ENCODE measurements at places on chromosomes 11 and 22.

- DNase-seq = no peak
These were observed 88.9 kb upstream of the DDI1 start for GRCh38 chr11:103947546-103947919.

DNA sequence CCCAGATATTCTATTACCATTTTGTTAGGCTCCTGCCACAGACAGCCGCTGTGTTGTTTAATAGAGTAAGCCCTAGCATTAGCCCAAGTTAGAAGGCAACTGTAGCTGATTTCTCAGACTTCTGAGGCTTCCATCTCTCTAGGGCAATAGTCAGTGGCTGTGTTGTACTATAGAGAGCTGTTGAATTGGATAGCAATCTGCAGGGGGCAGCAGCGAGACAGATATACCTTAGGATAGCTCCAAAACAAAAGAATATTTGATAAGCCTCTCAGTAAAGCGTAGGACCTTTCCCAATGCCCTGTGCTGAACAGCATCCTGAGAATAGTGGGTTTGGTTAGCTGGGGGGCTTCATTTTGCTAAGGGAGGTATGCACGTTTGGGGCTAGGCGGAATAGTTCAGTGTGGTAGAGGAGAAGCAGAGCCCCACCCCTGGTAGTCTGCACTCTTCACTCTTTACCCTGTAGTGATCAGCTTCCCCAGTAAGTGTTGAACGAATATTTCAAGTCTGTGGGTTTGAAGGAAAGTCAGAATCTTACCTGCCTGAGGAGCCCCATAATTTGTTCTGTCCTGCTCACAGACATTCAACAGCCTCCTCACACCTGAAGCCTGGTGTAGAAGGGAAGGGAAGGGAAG, 515.1 kb downstream of the INSC start:
- peak; percentile 43 for DNase-seq

- DNase-seq = peak; percentile 18
These were observed 12.9 kb upstream of the FAT3 start for GRCh38 chr11:92211576-92212167.

DNA sequence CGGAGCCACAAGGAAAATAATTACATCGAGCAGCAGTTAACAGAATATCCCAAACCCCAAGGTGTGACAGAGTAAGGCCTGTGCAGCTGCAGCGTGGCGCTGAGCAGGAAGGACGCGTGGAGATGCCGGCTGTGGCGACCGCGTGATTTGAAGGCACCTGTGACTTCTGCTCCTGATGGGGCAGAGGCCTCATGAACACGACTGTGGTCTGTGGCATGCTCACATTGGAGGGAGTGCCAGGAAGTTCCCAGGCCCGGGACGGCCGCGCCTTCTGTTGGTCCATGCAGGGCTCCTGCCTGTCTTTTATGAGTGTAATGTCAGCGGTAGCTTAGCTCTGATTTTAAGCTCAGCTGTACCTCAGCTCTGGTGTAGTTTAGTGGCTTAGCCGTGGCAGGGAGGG, 50.4 kb downstream of the TPCN2 start:
- DNase-seq = no peak

DNA sequence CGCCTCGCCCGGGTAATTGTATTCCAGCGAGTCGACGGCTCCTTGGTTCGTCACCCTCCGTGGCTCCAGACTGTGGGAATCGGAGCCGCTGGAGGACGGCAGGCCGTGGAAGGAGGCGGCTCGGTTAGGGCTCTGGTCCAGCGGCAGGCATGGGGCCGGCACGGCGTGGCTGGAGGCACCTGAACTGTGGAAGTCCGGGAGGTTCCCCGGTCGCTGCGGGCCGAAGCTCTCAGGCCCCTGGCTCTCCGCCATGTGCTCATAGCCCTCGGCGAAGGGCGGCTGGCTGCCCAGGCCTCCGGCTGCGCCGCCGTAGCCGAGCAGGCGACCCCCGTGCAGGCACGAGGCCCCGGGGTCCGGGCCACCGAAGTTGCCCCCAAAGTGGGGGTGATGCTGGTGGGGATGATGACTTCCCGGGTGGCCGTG, 1.7 kb downstream of the MN1 start:
- no peak for DNase-seq

- no peak for DNase-seq
These were observed 39.8 kb upstream of the TLCD5 start for GRCh38 chr11:120285256-120285655.

- DNase-seq = no peak
These were observed 31.8 kb downstream of the MICAL2 start for GRCh38 chr11:12142176-12142575.

GRCh38 chr11:69241844-69242243, 52.1 kb upstream of the MYEOV start:
- DNase-seq = no peak

DNA sequence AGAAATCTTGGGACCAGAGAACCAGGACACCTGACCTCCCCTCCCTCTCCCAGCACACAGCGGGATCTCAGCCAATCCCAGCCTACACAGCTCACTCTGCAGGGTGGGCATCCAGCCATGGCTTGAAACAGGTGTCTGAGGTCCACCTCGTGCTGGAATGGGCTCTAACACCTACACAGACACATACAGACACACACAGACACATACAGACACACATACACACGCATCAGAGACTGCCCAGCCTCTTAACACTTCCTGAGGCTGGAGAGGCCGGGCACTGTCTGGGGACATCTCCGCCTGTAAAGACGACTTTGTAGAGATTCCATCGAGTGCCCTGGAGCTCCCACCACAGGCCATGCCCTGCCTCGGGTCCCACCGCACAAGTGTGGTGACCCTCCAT, 36.7 kb downstream of the CAPN1 start:
- no peak for DNase-seq

GRCh38 chr22:45968751-45969413, 8.1 kb downstream of the WNT7B start:
- peak; percentile 78 for DNase-seq

- no peak for DNase-seq
These were observed 508 bp upstream of the FLI1 start for GRCh38 chr11:128693416-128693712.

DNA sequence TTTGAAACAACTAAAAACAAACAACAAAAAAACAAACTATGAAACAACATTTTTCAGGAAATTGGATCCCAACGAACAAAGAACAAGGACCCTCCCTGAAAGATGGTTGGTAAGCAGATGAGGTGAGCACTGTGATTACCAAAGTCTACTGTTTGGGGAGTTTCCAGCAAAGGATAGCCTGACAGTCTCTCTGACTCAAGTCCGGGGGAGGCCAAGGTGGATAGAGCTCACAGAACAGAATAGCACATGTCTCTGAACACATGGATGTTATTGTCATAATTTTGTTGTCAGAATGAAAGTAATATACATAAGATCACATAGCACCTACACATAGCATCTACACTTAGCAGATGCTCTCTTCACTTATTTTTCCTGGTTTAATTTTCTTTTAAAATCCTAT, 501.3 kb upstream of the TENM4 start:
- DNase-seq = no peak

GRCh38 chr11:66349084-66349386, 1.6 kb upstream of the B4GAT1 start:
- peak; percentile 46 for DNase-seq

DNA sequence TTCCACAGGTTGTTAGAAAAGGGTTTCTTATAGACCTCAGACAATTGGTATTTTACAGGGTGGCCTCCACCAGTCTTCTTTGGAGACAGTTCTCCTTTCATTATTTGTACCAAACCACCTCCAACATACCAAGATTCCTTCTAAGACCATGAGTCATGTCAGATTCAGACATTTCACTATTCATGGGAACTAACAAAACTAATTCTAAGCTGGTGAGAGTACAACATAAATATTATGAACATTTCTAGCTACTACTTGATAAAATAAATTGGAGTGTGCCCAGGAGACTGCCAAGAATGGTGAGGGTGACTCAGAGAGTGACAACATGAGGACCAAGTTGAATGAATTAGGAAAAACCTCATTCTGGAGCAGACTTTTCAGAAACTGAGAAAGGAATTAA, 494.6 kb upstream of the LRRC4C start:
- DNase-seq = no peak

GRCh38 chr11:88164320-88164719, 10.9 kb downstream of the RAB38 start:
- DNase-seq = no peak

- DNase-seq = peak; percentile 92
These were observed 13.2 kb downstream of the NAA40 start for GRCh38 chr11:63951779-63952536.

GRCh38 chr22:49620003-49620556, 207.6 kb downstream of the BRD1 start:
- DNase-seq = no peak

DNA sequence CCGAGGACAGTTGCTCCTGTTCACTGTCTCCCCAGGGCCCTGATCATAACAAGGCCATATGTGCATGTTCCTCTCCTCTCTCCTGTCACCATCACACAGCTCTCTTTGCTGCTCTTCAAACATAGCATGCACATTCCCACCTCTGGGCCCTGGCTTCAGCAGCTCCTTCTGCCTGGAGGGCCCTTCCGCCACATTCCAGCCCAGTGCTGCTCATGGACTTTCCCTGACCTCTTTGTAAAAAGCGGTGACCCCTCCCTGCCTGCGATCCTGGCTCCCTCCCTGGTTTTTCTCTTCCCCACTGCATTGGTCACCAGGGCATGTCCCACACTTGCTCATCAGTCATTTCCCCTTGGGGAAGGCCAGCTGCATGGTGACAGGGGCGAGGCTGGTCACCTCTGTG, 98.2 kb downstream of the MYO18B start:
- DNase-seq = no peak

DNA sequence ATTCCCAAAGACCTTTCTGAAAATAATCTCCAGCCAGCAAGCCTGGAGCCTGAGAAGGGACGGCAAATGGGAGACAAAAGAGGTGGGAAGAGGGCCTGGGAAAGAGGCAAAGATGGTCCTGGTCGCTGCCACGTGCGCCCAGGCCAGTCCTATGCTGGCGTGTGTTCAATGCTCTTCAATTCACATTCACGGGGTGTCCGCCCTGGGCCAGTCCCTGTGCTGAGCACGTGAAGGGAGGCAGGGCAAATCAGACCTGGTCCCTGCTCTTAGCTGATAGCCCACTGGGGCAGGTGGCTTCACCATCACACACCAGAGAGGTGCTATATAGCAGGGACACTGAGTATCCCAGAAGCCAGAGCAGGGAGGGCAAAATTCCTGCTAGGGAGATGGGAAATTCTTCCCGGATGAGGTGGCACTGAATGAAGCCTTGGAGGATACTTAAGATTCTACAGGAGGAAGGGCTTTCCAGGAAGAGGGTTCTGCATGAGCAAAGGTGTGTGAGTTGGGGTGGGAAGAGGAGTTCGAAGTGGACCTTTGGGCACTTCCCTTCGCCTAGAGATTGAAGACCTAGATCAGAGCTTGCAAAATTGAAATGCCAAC, 148.2 kb downstream of the CHST1 start:
- DNase-seq = no peak

GRCh38 chr11:104078245-104078644, 41.8 kb downstream of the DDI1 start:
- peak; percentile 6 for DNase-seq

GRCh38 chr22:23756891-23757290, 2.7 kb upstream of the VPREB3 start:
- peak; percentile 82 for DNase-seq

- no peak for DNase-seq
These were observed 36.5 kb downstream of the CTSC start for GRCh38 chr11:88300888-88301487.

GRCh38 chr11:76699451-76700091, 29.0 kb upstream of the LRRC32 start:
- peak; percentile 32 for DNase-seq

DNA sequence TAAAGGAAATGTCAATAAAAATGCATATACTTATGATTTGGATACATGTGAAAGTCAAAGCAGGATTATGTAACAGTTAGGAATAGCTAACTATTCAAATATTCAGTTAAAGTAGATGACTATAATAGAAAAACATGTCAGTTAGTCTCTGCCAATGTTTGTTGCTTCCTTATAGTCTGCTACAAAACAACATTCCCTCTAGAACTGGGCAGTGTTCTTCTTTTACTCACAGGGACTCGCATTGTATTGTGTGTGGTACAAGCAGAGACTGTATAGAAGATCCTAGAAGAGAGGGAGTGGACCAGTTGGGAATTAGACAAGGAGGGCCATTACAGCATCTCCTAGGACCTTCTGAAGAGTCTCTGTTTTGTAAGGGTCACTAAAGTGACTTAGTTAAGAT, 10.6 kb downstream of the ACAT1 start:
- DNase-seq = no peak

DNA sequence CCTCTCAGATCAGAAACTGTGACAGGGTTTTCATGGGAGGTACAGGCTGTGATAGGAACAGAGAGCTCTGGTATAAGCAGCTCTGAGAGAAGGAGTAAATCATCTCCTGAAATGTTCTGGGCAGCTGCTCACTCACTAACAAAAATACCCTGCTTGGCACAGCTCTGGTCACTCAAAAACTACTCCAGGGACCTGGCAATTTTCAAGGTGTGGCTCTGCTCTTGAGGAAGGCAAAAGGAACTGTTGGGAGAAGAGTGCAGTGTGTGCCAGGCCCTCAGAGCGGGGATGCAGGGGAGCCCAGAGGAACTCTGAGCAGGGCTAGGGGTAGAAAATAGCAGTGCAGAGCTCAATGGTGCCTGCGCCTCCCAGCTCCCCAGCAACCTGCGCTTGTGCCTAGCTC, 180.5 kb upstream of the ZBED5 start:
- no peak for DNase-seq

GRCh38 chr22:36467042-36467810, 14.2 kb downstream of the TXN2 start:
- peak; percentile 89 for DNase-seq

DNA sequence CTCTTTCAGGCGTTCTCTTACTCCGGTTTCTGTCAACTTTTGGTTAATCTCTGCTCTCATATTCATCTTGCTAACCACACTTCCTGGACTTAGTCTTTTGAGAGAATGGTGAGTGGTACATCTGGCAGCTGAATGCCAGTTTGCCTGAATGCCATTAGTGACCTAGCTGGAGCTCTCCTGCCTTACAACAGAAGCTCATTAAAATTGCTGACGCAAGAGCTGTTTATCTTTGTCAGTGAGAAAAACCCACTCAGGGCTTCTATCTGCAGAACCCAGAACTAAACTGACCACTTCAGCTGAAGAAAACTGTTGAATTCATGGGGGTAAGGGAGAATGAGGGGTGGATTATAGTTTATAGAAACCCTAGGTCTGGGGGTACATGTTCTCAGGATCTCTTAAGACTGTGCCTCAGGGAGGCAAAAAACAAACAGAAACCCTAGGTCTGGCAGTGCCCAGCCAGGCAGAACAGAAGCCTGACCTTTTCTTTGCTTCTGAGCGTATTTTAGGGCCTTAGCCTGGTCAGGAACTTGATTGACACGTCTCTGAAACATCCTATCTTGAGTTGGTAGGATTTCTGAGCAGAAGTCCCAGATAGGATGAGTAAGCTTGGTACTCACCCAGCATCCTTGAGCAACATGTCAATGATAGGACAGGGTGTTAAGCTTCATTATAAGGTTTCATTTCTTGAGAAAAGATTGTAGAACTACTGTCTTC, 52.8 kb upstream of the YWHAH start:
- DNase-seq = peak; percentile 39

DNA sequence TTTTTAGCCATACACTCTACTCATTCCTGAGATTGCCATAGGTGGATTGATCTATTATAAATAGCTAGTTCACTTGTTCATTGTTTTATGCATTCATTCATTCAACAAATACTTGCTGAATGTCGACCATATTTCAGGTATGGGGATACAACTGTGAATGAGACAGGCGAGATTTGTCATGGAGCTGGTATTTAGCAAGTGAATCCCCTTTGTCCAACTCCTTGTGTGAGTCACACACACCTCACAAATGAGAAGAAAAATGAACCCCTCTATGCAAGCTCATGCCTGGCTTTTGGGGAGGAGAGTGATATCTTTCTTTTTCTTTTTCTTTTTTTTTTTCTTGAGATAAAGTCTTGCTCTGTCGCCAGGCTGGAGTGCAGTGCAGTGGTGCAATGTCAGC, 1.8 kb upstream of the AMPD3 start:
- DNase-seq = no peak
